ENCODE measurements at places on chromosomes 12 and 14.
A peak's percentile ranks its signal among the peaks of the same experiment; 100 is the strongest.

DNA sequence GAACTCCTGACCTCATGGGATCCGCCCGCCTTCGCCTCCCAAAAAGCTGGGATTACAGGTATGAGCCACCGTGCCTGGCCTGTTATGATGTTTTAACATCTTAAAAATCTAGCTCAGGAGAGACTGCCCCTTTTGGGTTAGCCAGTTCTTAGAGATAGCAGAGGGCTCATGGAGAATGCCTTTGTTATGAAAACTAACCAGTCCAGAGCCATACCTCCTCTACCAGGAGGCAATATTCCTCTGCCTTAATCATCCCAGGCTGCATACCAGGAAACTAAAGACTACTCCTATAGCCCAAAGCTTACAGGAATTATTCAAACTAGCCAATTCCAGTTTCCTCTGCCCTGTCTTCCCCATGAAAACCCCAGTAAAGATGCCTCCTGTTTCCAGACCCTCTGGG lies 96.0 kb upstream of the MDM1 start:
- DNase-seq = no peak

DNA sequence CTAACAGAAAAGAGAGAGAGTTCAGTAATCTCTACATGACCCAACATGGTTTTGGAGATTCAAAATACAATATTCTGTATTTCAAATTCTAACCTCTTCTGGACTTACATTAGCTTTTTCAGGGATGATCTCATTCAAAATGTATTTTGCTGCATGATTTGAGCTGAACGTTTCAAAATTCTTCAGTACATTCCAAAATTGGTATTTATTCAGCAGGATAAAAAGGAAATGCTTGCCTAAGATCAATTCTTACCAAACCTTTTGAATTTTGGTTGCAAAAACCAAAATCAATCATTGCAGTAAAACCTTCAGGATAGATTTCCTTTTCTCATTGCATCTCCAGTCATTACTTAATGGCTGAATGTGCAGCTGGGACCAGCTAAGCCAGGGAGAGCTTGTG lies 1761.3 kb upstream of the SEL1L start:
- DNase-seq = peak; percentile 61

- no peak for DNase-seq
Measured at GRCh38 chr14:99908653-99909250, 115.5 kb downstream of the EML1 start.

- DNase-seq = peak; percentile 23
Measured at GRCh38 chr12:93440043-93440835, 1.5 kb downstream of the UBE2N start.

DNA sequence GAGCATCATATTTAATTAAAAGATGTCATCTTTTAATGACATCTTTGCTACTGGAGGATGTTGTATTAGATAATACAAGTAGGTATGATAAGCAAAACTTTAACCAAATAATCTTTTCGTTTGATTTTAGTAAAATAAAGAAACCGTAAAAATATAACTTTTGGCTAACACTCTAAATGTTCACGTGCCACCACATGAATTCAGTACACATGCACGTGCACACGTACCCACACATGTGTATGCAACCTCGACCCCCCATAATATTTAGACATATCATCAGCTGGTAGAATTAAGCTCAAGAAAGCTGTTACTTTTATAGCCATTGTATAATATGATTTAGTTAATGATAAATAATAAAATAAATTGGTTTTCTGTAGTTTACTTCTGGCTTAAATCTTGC lies 566.6 kb upstream of the FBXO33 start:
- no peak for DNase-seq

GRCh38 chr12:4287325-4288211 lies 14.0 kb downstream of the CCND2 start:
- DNase-seq = no peak

DNA sequence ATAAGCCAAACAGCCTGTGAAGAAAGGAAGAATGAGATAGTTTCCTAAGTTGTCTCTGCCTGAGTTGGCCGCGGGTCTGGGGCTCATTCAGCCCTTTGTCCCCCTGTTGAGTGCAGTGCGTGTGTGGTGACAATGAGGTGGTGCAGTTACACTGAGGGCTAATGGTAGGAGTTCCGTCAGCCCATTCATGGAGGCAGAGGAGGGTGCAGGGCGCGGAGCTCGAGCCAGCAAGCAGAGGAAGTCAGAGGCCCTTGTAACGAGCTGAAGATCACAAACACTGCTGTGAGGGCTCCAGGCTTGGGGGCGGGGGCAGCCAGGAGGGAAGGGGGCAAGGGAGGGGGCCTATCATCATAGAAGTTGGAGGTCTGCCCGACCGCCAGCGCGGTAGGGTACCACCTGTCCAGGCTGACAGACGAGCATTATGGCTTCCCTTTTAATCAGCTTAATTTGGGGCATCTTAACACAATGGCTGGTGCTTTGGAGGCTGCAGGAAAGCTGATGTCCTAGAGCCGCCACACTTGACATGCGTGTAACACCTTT lies 20.5 kb downstream of the CCND2 start:
- no peak for DNase-seq

DNA sequence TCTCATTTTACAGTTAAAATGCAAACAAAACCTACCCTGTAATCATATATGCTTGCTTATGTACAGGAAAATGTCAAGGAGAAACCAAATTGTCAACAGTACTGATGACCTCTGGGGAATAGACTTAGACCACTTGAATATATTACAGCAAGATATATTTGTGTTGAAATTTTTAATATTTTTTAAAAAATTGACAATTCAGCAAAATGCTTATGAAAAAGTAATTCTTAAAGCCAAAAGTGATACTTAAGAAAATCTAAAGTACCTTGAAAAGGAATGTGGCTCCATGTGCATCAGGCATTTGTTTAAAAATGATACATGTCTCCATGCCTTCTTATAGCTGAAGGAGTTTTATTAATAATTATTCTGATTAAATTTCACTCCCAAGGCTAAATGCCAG lies 49.2 kb downstream of the PTPN21 start:
- DNase-seq = no peak

DNA sequence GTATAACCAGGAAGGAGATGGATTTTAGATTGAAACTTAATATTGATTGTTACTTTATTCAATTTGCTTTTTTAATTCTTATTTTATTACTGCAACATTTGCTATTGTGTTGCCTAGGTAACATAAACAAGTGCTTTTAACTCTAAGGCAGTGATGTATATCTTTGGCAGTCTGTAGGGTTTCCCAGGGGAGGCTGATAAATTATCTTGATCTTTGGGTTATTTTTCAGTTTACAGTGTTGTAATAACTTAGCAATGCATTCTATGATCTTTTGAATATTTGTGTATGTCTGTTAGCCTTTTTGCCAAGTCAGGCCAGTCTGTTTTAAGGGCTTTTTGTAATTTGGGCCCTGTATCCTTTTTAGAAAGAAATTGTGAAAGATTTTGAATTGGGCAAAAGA lies 7.8 kb upstream of the DTD2 start:
- peak; percentile 72 for DNase-seq

- no peak for DNase-seq
Measured at GRCh38 chr12:53514628-53515290, 7.5 kb upstream of the NPFF start.

- DNase-seq = no peak
Measured at GRCh38 chr14:96792003-96792402, 5.2 kb upstream of the VRK1 start.

- no peak for DNase-seq
Measured at GRCh38 chr12:81081726-81082125, 3.8 kb downstream of the ACSS3 start.

GRCh38 chr14:22152161-22152870 lies 436.7 kb downstream of the DAD1 start:
- DNase-seq = no peak

- DNase-seq = no peak
Measured at GRCh38 chr12:70260646-70261045, 17.4 kb downstream of the CNOT2 start.

DNA sequence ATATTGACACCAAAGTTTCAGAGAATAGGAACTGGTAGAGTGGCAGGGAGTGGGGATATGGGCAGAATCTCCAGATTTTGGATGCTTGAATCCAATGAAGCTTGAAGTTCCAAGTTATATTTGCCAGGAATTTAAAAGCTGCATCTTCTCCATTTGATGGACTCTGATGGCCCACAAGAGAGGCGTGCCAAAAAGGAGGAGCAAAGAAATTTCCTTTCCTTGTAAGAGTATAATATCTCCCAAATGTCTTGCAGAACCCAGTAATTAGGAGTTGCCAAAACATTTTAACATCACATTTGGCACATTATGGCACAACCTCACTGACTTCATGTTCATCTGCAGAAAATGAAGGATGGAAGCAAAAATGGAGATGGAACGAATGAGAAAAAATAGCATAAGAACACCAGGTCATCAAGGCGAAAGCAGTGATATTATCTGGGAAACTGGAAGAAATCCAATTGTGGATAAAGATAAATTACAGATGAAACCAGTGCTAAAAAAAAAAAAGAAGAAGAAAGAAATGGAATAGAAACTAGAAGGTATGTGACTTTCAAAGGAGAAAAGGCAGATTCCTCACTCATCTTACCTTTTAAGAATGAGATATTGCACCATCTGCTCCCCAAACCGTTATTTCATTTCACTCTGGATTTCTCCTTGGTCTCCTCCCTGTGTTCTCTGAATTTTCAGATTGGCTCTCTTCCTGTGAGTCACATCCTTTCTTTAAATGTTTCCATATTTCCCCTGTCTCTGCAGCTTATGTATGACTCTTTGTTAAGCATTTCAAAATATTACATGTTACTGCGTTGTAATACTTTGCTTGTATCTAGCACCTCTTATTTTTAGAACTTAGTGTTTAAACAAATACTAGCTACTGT lies 13.5 kb upstream of the FLRT2 start:
- peak; percentile 94 for DNase-seq

GRCh38 chr12:95830335-95831089 lies 28.2 kb upstream of the SNRPF start:
- no peak for DNase-seq

GRCh38 chr12:55933799-55934742 lies 3.1 kb downstream of the DGKA start:
- DNase-seq = peak; percentile 55

GRCh38 chr12:110689281-110690126 lies 589 bp upstream of the HVCN1 start:
- DNase-seq = peak; percentile 12

- DNase-seq = peak; percentile 53
Measured at GRCh38 chr14:103527408-103528145, 1.4 kb upstream of the TRMT61A start.

DNA sequence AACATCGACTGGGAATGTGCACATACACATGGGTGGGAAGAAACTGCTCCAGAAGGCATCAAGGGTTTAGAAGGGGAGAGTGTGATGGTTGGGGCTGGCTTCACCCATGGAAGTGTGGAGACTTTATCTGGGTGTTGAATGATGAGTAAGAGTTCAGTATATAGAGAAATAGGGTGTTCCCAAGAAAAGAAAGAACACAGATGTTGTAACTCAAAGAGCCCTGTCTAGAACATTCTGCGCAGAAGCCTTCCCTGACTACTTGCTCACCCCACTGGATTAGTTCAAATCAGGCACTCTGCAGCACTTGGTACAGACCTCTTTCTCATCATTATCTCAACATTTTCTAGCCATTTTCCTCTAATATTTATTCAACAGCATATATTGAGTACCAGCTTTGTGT lies 491.7 kb downstream of the SNAPC1 start:
- no peak for DNase-seq

- no peak for DNase-seq
Measured at GRCh38 chr14:80419345-80419744, 208.0 kb upstream of the DIO2 start.

- DNase-seq = no peak
Measured at GRCh38 chr12:21438643-21439042, 1.2 kb downstream of the PYROXD1 start.

GRCh38 chr12:49046129-49046895 lies 14.3 kb downstream of the KMT2D start:
- DNase-seq = no peak

DNA sequence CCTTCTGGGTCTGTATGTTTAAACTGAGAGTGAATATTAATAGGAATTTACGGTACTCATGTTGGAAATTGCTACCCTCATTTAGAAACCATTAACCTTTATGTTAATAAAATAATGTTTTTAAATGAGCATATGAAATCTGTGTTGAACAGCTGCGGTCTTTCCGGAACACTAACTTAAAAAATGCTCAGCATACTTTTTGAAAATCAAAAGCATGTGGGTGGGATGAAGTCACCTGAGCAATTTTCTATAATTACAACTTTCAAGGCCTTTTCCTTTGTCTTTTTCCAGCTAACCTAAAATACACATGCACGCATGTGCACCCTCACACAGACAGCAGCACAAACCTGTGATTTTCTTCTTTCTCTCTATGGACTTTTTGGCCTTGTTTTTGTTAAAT lies 39.8 kb downstream of the BORCS5 start:
- no peak for DNase-seq

- DNase-seq = no peak
Measured at GRCh38 chr12:123748661-123749060, 13.4 kb upstream of the DNAH10 start.

DNA sequence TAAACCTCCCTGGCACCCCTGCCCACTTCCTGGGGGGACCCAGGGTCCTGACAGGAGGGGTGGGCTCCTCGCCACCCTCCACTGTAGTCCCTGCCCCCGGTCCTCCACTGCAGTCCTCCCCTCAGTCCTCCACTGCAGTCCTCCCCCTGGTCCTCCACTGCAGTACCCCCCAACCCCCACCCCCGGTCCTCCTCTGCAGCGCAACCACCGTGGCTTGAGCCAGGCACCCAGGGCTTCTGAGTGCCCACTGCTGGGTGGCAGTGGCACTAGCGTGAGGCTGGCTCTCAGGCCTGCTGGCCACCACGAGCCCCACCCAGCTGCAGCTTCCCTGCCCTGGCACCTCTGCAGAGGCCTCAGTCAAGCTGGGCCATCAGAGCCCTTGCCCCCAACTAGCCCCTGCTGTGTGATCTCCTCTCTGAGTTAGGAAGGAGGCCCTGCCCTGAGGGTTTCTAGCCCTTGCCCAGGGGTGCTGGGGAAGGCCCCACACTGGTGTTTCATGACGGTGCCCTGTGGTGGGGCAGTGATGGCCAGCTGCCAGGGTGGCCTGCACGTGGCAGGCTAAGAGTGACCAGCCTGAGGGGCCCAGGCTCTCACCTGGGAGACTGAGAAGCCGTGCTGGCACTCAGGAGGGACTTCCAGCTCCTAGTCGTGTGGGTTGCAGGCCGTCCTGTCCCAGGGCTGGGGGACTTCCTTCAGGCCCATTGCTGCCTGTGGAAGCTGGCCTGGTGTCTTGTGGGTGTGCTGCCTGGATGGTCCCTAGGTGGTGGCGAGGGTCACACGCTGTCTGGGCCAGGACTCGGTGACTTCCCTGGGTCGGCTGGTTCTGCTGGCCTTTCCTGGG lies 9.7 kb downstream of the CEP170B start:
- no peak for DNase-seq

DNA sequence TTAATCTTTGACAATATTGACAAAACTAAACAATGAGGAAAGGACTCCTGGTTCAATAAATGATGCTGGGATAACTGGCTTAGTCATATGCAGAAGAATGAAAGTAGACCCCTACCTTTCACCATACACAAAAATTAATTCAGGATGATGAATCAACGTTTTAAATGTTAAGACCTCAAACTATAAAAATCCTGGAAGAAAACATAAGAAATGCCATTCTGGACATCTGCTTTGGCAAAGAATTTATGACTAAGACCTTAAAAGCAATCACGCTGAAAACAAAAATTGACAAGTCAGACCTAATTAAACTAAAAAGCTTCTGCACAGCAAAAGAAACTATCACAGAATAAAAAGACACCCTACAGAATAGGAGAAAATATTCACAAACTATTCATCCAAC lies 97.4 kb downstream of the LMNTD1 start:
- no peak for DNase-seq
